ENCODE measurements at places on chromosomes 2 and 18.

- DNase-seq = no peak
Observed at GRCh38 chr2:55550368-55551102, 31.0 kb downstream of the CFAP36 start.

- DNase-seq = no peak
Observed at GRCh38 chr2:119608553-119608952, 64.3 kb downstream of the CFAP221 start.

DNA sequence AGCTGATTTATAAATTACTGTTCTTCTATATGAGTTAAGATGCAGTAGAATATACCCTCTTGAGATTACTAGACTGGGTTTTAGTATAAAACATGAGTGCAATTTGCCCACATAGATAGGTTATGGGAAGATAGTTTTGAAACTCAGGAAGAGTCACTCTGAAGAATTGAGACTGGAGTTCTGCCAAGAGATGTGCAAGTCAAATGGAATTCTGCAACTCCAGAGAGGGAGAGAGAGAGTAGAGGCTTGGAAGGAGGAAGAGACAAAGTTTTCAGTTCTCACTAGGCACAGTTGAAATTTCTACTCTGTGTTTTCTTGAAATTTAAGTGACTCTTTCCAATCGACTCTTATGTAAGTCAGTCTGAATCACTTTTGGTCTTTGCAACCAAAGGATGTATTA is 878.8 kb downstream of the TSN start:
- DNase-seq = no peak

- no peak for DNase-seq
Observed at GRCh38 chr2:218187296-218188015, 20.7 kb upstream of the CXCR1 start.

DNA sequence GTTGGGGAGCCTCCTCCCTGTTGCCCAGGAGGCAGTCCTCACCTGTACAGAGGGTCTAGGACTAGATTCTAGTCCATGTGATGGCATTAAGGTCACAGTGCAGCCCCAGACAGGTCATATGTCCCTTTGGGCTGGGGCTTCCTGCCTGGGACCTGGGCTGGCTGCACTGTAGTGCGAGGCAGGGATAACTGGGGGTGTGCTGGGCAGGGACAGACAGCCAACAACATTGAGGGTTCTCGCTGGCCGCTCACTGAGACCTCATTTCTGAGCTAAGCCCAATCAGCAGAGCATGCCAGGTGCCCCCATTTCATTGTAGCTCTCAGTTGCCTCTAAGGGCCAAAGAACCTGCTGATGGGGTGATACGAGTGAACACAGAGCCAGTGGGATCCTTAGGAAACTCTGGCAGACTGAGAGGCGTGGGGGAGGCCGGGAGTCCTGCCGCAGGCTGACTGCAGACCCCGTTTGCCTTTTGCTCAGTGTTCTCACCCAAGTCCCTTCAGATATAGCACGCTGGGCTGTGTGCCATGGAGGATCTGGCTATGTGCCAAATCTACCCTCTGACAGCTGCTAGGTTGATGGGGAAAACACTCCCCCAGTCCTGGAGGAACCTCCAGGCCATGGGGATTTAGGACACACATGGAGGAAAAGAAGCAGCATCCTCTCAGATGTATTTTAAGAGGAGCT is 51.9 kb downstream of the DYSF start:
- DNase-seq = no peak

DNA sequence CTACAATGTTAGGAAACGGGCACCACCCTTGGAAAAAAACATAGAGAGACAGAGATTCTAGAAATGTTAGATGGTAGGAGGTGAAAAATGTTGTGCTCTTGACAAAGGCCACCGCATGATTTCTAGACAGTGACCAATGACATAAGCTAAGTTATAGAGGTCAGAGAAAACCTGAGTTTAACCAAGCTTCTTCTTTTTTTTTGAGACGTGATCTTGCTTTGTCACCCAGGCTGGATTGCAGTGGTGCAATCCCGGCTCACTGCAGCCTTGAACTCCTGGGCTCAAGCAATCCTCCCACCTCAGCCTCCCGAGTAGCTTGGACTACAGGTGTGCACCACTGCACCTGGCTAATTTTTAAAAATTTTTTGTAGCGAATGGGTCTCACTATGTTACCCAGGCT is 13.0 kb downstream of the FER1L5 start:
- no peak for DNase-seq

DNA sequence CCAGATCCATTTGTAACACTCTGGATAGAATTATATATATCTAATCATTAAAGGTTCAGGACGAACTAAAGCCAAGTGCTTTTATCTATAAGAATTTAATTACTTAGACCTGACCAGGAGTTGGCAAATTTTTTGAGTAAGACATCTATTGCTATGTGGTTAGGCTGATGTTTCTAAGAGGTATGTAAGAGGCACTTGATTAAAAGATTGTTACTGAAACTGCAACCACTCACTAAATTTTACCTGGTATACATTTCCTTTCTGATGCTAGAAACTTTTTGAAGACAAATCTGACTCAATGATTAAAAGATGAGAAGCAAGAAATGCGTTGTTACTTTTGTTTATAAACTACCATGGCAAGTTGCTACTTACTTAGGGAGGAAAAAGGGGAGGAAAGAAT is 76.7 kb upstream of the CHAC2 start:
- no peak for DNase-seq

GRCh38 chr2:65500310-65501040 is 68.1 kb upstream of the SPRED2 start:
- no peak for DNase-seq

DNA sequence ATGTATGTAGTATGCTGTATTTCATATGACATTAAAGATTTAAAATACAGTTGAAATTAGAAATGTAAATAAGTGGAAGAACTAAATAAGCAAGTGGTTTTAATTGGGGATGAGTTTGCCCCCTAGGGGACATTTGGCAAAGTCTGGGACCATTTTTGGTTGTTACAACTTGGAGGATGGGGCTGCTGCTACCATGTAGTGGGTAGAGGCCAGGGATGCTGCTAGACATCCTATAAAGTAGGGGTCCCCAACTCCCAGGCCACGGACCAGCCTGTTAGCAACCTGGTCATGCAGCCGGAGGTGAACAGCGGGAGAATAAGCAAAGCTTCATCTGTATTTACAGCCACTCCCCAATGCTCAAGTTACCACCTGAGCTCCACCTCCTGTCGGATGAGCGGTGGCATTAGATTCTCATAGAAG is 27.9 kb upstream of the ASNSD1 start:
- DNase-seq = no peak

Data from Ammon's horn (tissue), 1 donor.